Endothelial cell (in vitro differentiated cells): ENCODE measurements at places on chromosomes 1 and 21.

GRCh38 chr1:201050515-201051277 is 27.2 kb upstream of the KIF21B start:
- DNase-seq, result no peak
- H3K27ac ChIP-seq, result no peak overlapping the region
- peaks cover 2% of the 10 kb centered on the region for H3K4me1 ChIP-seq
- no peak overlapping the region for H3K4me3 ChIP-seq

DNA sequence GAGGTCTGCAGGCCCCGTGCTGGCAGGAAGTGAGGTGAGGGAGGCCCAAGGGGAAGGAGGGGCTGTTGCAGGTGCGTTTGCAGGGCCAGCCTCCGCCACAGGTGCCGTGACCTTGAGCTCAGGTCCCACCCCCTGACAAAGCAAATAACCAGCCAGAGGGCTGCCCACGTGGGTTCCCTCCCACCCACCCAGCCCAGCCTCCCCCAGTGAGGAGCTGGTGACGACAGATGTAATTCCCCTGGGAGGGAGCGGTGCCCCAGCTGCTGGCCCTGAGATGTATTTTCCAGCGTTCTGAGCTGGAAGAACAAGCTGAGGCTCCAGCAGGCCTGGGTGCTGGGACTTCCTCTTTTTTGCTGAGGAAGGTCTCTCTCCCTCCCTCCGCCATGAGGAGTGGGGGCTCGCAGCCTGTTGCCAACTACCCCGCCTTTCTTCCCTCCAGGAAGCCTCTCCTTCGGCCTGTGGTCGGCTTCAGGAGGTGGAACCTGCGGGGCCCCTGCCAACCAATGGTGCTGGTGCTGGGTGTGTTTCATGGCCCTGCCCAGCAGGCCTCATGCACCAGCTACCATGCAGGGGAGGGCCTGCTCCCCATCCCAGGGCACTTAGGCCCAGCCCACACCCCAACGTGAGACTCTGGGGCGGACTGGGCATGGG is 153.2 kb downstream of the PRDM16 start:
- H3K27me3 ChIP-seq, result peaks cover 9% of the 10 kb centered on the region
- no peaks in the 10 kb centered on the region for H3K36me3 ChIP-seq
- no peaks in the 10 kb centered on the region for H3K4me1 ChIP-seq
- no peak for DNase-seq
- no peak overlapping the region for H3K4me3 ChIP-seq

- no peaks in the 10 kb centered on the region for H3K4me1 ChIP-seq
- peaks cover 2% of the 10 kb centered on the region for H3K27me3 ChIP-seq
- no peak overlapping the region for H3K27ac ChIP-seq
- no peak for DNase-seq
Observed at GRCh38 chr1:157803851-157804250, 16.1 kb downstream of the FCRL1 start.

DNA sequence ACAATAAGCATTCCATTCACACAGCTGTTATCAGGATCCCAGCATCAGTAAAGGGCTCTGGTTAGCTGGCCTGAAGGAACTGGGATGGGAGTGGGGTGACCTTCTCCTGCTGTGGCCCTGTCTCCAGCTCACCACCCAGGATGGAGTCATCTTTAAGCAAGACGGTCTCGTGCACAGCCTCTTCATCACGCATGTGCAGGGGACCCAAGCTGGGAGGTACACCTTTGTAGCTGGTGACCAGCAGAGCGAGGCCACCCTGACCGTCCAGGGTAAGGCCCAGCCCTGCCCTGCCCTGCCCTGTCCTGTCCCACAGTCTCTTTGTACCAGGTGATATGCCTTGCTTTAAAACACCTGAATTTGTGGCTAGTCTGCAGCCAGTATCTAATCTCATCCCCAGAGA is 24.3 kb downstream of the IGFN1 start:
- DNase-seq, result no peak
- H3K36me3 ChIP-seq, result no peaks in the 10 kb centered on the region
- H3K4me1 ChIP-seq, result no peaks in the 10 kb centered on the region
- H3K27ac ChIP-seq, result no peak overlapping the region
- no peak overlapping the region for H3K4me3 ChIP-seq
- peaks cover 13% of the 10 kb centered on the region for H3K27me3 ChIP-seq

DNA sequence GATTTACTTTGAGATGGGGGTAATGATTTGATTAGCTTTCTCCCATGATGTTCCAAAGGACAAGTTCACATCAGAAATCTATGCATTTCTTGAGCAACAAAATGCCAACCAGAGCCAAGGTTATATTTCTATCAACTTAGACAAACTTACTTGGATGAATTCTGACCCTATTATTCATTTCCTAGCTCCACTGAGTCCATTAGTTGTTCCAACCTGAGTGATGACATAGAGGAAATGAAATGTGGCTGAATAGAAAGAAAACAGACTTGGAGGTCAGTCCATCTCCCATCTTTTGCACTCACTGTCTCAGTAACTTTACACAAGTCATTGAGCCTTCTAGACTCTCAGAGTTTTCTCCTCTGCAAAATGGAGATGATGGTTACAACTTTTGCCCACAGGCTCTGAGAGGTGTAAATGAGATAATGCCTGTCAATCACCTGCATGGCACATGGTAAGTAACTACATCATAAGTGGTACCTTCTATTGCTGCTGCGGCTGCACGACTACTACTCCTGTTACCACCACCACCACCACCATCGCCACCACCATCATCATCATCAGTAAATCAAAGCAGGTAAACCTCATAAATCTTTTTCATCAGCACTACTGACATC is 98.2 kb downstream of the PTPN14 start:
- peaks cover 4% of the 10 kb centered on the region for H3K36me3 ChIP-seq
- peaks cover 1% of the 10 kb centered on the region for H3K27me3 ChIP-seq
- H3K4me3 ChIP-seq, result no peak overlapping the region
- no peak for DNase-seq
- no peak overlapping the region for H3K27ac ChIP-seq

- no peak for DNase-seq
- no peaks in the 10 kb centered on the region for H3K36me3 ChIP-seq
- H3K27me3 ChIP-seq, result no peaks in the 10 kb centered on the region
- H3K27ac ChIP-seq, result no peak overlapping the region
- H3K4me3 ChIP-seq, result no peak overlapping the region
- H3K4me1 ChIP-seq, result no peaks in the 10 kb centered on the region
Observed at GRCh38 chr1:103509250-103509649, 16.2 kb upstream of the RNPC3 start.
